Vein endothelial cell (primary cell): ENCODE measurements at places on chromosomes 11 and 22. TPM values are rescaled to one million over a fixed set of nuclear protein-coding genes. Genes with fewer than 3 reads are reported as not detected.

Gene LRRC4C
- not detected in 2 replicates for total RNA-seq

Gene NNMT
- 153 and 330 TPM in 2 replicates for total RNA-seq

Gene RPLP2
- total RNA-seq: 227 and 292 TPM in 2 replicates

Gene ZNF280A
- not detected in 2 replicates for total RNA-seq

Gene MPPED2
- 0.33 TPM in 1 of 2 replicates, not detected in the other for total RNA-seq

Gene HEPN1
- total RNA-seq: 0.19 and 0.33 TPM in 2 replicates

Gene GSC2
- total RNA-seq: not detected in 2 replicates

Gene VPREB1
- not detected in 2 replicates for total RNA-seq

Gene OR51S1
- not detected in 2 replicates for total RNA-seq

Gene P4HA3
- 26.4 and 43.8 TPM in 2 replicates for total RNA-seq

Gene ENTHD1
- not detected in 2 replicates for total RNA-seq

Gene TENM4
- total RNA-seq: under 0.01 and 0.19 TPM in 2 replicates

Gene OR2AG1
- total RNA-seq: under 0.01 TPM in 1 of 2 replicates, not detected in the other

Gene TRIM29
- not detected in 2 replicates for total RNA-seq

Gene SERPING1
- not detected in 2 replicates for total RNA-seq

Gene CBLIF
- total RNA-seq: not detected in 2 replicates

Gene HORMAD2
- not detected in 2 replicates for total RNA-seq

Gene KRTAP5-8
- not detected in 2 replicates for total RNA-seq

Gene SLC6A5
- total RNA-seq: not detected in 2 replicates

Gene WDR74
- 44.4 and 47.0 TPM in 2 replicates for total RNA-seq

Gene SHISAL1
- total RNA-seq: under 0.01 TPM in 2 replicates

Gene FLRT1
- not detected in 2 replicates for total RNA-seq

Gene AIFM3
- 0.10 and 0.33 TPM in 2 replicates for total RNA-seq

Gene SEZ6L
- not detected in 2 replicates for total RNA-seq

Gene MFNG
- total RNA-seq: 146 and 170 TPM in 2 replicates

Gene NLRP6
- not detected in 2 replicates for total RNA-seq

Gene OR52I2
- not detected in 2 replicates for total RNA-seq

Gene UCP3
- 0.33 and 0.67 TPM in 2 replicates for total RNA-seq

Gene PAMR1
- total RNA-seq: 0.86 and 1.6 TPM in 2 replicates

Gene NFAM1
- total RNA-seq: not detected in 2 replicates

Gene IRAG1
- total RNA-seq: 0.33 and 0.48 TPM in 2 replicates

Gene NAALAD2
- 0.29 TPM in 1 of 2 replicates, not detected in the other for total RNA-seq

Gene SPDYC
- total RNA-seq: not detected in 2 replicates
